Chondrocyte (in vitro differentiated cells): ENCODE measurements at places on chromosomes 7 and 10. TPM values are rescaled to one million over a fixed set of nuclear protein-coding genes. Genes with fewer than 3 reads are reported as not detected.

DNA sequence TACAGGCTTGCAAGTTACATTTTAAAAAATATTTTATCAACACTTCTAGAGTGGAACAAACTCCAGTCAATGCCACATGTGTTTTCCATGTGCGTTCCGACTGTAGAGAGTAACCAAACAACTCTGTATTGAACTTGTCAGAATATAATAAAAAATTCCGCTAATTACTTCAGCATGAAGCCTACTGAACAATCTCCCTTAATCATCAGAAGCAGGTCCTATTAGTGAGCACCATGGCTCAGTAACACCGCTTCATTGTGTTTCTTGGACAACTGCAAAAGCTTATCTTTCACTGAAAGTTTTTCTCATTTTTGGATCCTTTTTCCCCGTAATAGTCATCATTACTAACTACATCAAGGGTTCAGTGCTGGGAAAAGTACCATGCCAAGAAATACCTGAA, 117.0 kb downstream of the MKX start:
- no peaks in the 10 kb centered on the region for H3K36me3 ChIP-seq
- H3K4me3 ChIP-seq: no peak overlapping the region
- peaks cover 2% of the 10 kb centered on the region for H3K27me3 ChIP-seq
- peaks cover 3% of the 10 kb centered on the region for H3K4me1 ChIP-seq
- DNase-seq: no peak

- DNase-seq: peak; percentile 73
- no peaks in the 10 kb centered on the region for H3K36me3 ChIP-seq
- H3K27ac ChIP-seq: no peak overlapping the region
- peaks cover 3% of the 10 kb centered on the region for H3K27me3 ChIP-seq
Measured at GRCh38 chr10:132146941-132147915, 39.5 kb upstream of the DPYSL4 start.

ATOH7 gene
- not detected in 3 replicates for total RNA-seq

DNA sequence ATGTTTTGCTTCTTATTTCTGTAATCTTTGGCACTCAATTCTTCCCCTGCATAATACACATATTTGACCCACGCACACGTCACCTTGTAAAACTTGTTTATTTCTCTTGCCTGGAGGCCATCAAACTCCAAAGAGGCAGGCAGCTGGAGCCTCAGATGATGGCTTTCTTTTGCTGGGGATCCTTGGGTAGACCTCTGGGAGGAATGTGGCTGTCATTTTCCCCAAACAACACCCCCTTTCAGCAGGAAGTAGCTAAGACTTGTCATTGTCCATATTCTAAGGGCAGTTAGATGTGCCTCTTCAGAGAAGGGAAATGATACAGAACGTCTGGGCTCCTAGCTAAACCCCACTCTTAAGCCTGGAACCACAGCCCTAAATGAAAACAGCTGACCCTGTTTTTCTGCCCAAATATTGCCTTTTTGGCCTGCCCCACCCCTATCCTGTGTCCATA, 111.3 kb downstream of the ITGB8 start:
- no peaks in the 10 kb centered on the region for H3K36me3 ChIP-seq
- H3K27me3 ChIP-seq: peaks cover 3% of the 10 kb centered on the region
- H3K27ac ChIP-seq: no peak overlapping the region
- DNase-seq: no peak

- no peak for DNase-seq
- peaks cover 33% of the 10 kb centered on the region for H3K4me1 ChIP-seq
- H3K27me3 ChIP-seq: no peaks in the 10 kb centered on the region
Measured at GRCh38 chr10:121828045-121828444, 99.8 kb downstream of the ATE1 start.

- H3K4me1 ChIP-seq: no peaks in the 10 kb centered on the region
- H3K27ac ChIP-seq: no peak overlapping the region
- H3K4me3 ChIP-seq: no peak overlapping the region
- peaks cover 10% of the 10 kb centered on the region for H3K27me3 ChIP-seq
- peak; percentile 50 for DNase-seq
- H3K36me3 ChIP-seq: no peaks in the 10 kb centered on the region
Measured at GRCh38 chr7:5183155-5183554, 6.9 kb upstream of the WIPI2 start.

GRCh38 chr10:64369885-64370773, 848.9 kb downstream of the REEP3 start:
- no peak overlapping the region for H3K27ac ChIP-seq
- no peak for DNase-seq
- H3K4me3 ChIP-seq: no peak overlapping the region
- no peaks in the 10 kb centered on the region for H3K36me3 ChIP-seq
- H3K4me1 ChIP-seq: peaks cover 10% of the 10 kb centered on the region

GRCh38 chr7:48101352-48101751, 12.3 kb downstream of the UPP1 start:
- no peak for DNase-seq
- H3K27me3 ChIP-seq: no peaks in the 10 kb centered on the region
- no peak overlapping the region for H3K27ac ChIP-seq
- H3K4me3 ChIP-seq: no peak overlapping the region
- H3K36me3 ChIP-seq: peaks cover 53% of the 10 kb centered on the region
- peaks cover 16% of the 10 kb centered on the region for H3K4me1 ChIP-seq

MCM7 gene
- total RNA-seq: 34.0 to 63.8 TPM (median 34.1 TPM) in 3 replicates

DNA sequence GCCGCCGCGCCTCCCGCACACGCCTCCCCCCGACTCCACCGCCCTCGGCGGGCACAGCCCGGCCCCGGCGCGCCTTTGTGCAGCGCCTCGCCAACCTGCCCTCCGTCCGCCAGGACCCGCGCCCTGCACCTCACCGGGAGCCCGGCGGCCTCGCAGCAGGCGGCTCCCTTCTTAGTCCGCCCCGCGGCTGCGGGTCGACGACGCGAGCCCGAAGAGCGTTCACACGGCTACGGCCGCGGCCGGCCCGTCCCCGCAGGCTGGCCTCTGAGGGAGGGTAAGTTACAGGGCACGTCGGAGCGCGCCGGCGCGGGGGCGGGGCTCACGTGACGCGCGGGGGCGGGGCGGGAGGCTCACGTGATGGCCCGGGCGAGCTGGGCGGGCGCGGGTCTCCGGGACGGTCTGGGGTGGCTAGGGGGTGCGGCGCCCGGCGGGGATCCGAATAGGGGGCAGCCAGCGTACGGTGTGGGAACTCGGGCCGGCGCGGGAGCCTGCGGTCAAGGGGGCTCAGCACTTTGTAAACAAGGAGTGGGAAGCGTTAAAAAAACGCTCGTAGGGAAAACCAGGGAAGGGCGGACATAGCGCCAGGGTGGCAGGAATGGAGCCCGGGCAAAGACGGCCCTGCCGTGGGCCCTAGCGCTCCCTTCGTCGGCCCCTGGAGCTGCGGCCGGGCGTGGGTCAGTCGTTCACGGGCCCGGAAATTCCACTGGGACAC, at the start of gene ARHGAP12:
Gene ARHGAP12 (minus strand): TSS at position 283 of the 712 bp plus-strand sequence. CDS start 19,976 bp downstream, outside the sequence.
- peak within 1 kb of the TSS; percentile 99 for H3K27ac ChIP-seq
- peak within 1 kb of the TSS; percentile 86 for H3K4me3 ChIP-seq
- no peaks in the 10 kb centered on the region for H3K27me3 ChIP-seq
- DNase-seq: peak; percentile 94

MYH16 gene
- total RNA-seq: not detected in 3 replicates
